NCI-H510A treated with DMSO at 0.1 percent for 48 hours (cell line): ENCODE measurements at places on chromosomes 4 and X.

GRCh38 chr4:83255584-83255983 is 29.0 kb downstream of the COQ2 start:
- no peak for DNase-seq

- no peak for DNase-seq
Observed at GRCh38 chr4:185723631-185724260, 88.2 kb downstream of the SORBS2 start.

DNA sequence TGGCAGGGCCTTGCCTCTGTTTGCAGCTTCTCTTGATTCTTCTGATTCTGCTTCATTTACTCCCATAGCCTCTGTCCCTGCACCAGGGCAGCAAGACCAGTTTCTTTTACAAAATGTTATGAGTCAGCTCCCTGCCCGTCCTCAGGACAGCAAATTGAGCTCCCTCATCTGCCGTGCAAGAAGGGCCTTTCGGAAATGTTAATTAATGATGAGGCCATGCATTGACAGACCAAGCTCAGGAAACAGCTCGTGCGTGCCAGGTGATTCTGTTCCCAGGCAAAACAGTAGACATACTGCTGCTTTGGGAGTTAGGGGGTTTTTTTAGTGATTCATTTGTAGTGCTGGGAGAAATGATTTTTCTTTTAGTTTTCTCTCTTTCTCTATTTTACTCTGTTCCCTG is 231.7 kb downstream of the FBXW7 start:
- no peak for DNase-seq

GRCh38 chr4:165721815-165722214 is 151.2 kb upstream of the TLL1 start:
- DNase-seq: peak; percentile 3

DNA sequence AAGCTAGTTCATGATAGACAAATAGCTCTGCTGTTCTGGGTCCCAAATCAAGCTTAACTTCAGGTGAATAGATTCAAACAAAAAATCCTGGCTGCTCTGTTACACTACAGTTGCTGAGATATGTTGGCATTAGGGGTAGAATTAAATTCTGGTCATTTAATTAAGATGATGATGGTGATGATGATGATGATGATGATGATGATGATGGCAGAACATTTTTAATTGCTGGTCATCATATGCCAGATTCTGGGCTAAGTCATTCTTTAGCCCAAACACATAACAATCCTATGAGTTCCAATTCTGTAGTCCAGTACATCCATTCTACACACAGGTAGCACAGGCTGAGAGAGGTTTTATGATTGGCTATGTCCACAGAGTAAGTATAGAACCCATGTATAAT is 741.5 kb downstream of the STIM2 start:
- DNase-seq: no peak

GRCh38 chr4:26001816-26002215 is 87.8 kb downstream of the SMIM20 start:
- DNase-seq: no peak

- peak; percentile 74 for DNase-seq
Observed at GRCh38 chrX:132718431-132718958, 229.7 kb upstream of the MBNL3 start.

- no peak for DNase-seq
Observed at GRCh38 chrX:27706526-27706925, 101.3 kb upstream of the MAGEB10 start.

GRCh38 chrX:104347860-104348259 is 93.1 kb upstream of the ESX1 start:
- no peak for DNase-seq

- no peak for DNase-seq
Observed at GRCh38 chr4:24564488-24564887, 19.9 kb downstream of the DHX15 start.

GRCh38 chrX:10199212-10199611 is 42.4 kb downstream of the CLCN4 start:
- no peak for DNase-seq

DNA sequence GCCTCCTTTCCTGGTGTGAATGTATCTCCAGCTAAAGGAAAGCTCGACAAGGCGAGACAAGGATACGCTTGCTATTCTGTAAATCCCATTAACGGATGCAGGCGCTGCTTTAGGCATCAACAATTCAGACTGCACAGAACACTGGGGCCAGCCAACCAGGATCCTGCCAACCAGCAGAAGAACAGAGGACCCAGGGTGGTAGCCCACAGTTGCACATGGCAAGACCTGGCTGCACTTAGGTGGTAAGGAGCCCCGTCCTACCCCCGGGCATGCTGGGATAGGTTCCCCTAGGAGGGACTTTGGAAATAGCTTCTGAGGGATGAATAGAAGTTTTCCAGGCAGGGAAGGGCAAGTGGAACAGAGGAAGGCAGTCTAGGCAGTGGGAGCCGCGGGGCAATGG is 20.7 kb downstream of the PSAPL1 start:
- no peak for DNase-seq

DNA sequence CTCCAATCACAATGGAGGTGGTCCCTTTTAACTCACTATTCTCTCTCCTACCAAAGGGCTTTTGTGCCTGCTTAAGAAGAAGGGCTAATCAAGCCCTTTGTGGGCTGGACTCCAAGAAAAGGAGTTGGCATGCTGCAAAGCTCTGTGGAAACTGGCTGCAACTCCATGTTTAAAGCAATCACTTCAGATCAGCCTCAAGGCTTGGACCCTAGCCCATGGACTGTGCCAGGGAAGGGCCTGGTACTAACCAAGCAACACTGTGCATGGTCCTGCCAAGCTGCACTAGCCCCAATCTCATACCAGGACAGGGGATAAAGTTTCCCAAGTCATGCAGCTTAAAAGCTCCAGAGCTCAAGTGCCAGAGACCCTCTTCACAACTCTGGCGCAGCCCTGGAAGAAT is 86.7 kb downstream of the ATP8A1 start:
- no peak for DNase-seq

DNA sequence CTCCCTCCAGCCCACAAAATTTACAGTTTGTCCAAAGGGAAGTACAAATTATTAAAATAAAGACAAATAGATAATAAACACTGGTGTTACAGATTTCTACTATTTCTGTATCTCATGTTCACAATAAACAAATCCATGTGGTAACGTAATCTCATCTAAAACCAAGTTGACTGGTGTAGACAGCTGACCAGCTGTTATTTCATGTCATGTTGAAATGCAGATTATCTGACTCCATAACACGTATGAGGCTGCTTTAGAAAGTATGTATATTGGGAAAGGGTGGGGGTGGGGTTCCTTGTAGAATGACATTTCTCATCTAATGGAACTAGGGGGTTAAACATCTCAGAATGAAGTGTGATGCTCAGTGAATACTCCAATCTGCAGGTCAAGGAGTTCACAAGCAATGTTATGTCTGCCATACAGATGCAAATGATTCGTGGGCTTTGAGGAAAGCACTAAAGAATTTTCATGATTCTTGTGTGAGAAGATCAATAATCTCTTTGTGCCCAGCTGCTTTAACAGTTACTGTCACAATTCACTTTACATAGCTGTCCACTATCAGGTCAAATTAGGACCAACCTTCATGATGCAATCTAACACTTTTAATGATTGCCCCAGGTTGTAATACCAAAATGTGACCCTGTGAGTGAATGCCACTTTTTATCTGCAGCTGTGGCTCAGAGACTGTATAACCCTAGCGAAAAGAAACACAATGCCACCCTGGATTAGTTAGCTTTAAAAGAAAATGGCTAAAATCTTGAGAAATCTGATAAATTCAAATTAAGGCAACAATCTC is 114.0 kb downstream of the ENOX2 start:
- no peak for DNase-seq

GRCh38 chrX:126550816-126551215 is 1.8 kb downstream of the DCAF12L1 start:
- DNase-seq: no peak

DNA sequence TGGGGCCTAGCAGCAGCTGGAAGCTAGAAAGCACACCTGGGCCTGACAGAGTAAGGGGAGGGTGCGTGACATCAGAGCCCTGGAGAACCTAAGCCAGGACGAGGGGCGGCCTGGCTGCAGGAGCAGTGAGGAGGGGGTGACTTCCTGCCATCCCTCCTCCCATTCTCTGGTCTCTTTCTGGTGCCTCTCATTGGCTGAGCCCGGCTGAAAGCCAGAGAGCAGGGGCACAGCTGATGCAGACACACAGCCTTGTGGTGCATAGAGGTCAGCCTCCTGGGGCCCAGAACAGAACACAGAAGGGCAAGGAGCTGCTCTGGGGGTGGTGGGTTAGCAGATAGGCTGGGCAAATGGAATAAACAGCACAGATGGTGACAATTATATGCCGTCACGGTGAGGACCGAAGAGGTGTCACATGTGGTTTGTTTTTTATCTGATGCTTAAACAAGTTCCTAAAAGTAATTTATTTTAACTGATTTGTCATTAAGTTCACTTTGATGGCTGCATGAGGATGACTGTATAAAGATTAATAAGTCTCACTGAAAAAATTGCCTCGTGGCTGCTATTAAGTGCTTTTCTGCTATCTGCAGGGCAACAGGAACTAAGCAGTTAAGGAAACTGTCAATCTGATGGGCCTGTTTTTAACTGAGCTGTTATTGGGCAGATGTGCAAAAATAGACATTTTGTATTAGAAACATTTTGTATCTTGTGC is 102.0 kb downstream of the FNIP2 start:
- DNase-seq: peak; percentile 90

DNA sequence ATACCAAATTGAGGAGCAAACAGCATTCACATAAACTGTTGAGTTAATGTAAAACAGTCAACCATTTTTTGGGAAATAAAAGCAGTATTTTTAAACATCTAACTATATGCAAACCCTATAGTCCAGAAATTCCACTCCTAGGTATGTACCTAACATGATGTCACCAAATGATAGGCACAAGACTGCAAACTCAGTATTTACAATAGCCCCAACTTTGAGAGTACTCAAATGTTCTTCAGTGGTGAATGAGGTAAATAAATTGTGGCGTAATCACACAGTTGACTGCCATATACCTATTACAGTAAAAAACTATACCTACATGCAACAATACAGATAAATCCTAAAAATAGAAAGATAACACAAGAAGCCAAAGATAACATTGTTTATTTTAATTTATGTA is 1243.8 kb upstream of the ADGRL3 start:
- peak; percentile 75 for DNase-seq

- no peak for DNase-seq
Observed at GRCh38 chr4:174517502-174518445, 4.5 kb downstream of the HPGD start.

DNA sequence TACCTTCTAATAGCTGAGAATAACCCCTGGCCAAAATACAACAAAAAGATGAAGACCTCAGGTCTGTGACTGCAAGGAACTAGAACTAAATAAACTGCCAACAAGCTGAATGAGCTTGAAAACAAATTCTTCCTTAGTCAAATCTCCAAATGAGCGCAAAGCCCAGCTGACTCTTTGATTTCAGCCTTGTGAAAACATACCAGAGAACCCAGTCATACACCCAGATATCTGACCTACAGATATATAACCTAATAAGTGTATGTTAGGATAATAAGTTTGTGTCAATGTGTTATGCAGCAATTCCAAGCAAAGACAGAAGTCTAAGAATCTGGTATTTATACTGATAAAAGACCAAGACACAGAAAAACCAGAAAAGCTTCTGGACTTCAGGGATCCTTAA is 38.0 kb upstream of the ADGRL3 start:
- no peak for DNase-seq

- DNase-seq: no peak
Observed at GRCh38 chr4:139878050-139878449, 212.4 kb downstream of the MGST2 start.

GRCh38 chr4:126937846-126938422 is 694.8 kb upstream of the INTU start:
- DNase-seq: no peak

DNA sequence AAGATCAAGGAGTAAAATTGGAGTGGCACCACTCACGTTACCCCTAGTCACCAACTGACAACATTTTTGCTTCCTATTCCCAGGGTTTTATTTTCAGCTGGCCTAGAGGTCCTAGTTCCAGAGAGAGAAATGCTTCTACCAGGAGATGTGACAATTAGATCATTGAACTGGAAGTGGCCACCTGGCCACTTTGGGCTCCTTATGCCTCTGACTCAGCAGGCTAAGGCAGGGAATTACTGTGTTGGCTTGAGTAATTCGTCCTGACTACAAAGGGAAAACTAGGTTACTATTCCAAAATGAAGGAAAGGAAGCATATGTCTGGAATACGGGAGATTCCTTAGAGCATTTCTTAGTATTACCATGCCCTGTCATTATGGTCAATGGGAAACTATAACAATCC is 831.6 kb upstream of the NDST4 start:
- DNase-seq: no peak

GRCh38 chrX:78650906-78651437 is 8.2 kb downstream of the RTL3 start:
- DNase-seq: no peak

DNA sequence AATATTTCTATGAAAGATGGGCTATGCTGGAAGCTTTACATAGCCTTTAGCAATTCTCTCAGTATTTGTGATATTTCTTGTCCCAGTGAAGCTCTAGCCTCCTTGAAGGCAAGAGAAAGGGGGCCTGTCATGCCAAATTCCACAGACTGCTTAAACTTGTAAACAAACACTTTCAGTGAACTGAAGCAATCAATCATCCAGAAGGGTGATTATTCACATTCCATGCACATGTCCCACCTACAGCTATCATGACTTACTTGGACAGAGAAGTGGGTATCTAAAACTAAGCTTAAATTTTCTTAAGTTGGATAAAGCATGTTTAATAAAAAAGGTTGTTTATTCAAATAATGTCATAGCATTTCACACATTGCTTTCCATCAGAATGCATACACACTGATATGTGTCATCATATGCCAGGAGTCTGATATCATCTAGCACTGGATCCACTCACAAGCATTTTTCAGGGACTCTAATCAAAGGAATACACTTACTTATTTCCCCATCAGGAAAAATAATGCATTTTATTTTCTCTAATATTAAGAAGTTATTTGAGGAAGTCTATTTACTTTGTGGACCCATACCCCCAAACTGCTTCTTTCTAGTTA is 1.2 kb upstream of the FSTL5 start:
- DNase-seq: no peak

GRCh38 chr4:3235581-3235980 is 13.4 kb upstream of the MSANTD1 start:
- DNase-seq: no peak

DNA sequence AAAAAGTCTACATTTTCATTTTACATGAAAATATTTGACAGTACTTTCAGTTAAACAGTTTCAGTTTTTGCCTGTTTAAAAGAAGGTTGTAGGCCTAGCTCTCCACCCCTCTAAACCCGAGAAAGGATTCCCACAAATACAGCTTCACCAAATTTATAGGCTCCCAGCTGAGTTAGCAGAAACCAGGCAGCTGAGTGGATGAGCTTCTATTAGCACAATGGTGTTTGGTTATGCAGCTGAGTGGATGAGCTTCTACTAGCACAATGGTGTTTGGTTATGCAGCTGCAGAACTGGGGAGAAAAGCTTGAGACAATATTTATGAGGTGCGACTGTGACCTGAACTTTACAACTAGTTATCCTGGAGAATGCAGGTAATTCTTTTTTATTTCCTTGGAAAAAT is 36.6 kb upstream of the PAQR3 start:
- DNase-seq: peak; percentile 51

- DNase-seq: no peak
Observed at GRCh38 chr4:119103263-119103662, 32.4 kb upstream of the MYOZ2 start.

- peak; percentile 11 for DNase-seq
Observed at GRCh38 chr4:63607169-63607872, 801.9 kb downstream of the TECRL start.

GRCh38 chr4:150960079-150960478 is 55.0 kb downstream of the LRBA start:
- DNase-seq: no peak

- no peak for DNase-seq
Observed at GRCh38 chrX:11968991-11969390, 169.3 kb upstream of the FRMPD4 start.
